ENCODE measurements at places on chromosomes 6 and 20.

DNA sequence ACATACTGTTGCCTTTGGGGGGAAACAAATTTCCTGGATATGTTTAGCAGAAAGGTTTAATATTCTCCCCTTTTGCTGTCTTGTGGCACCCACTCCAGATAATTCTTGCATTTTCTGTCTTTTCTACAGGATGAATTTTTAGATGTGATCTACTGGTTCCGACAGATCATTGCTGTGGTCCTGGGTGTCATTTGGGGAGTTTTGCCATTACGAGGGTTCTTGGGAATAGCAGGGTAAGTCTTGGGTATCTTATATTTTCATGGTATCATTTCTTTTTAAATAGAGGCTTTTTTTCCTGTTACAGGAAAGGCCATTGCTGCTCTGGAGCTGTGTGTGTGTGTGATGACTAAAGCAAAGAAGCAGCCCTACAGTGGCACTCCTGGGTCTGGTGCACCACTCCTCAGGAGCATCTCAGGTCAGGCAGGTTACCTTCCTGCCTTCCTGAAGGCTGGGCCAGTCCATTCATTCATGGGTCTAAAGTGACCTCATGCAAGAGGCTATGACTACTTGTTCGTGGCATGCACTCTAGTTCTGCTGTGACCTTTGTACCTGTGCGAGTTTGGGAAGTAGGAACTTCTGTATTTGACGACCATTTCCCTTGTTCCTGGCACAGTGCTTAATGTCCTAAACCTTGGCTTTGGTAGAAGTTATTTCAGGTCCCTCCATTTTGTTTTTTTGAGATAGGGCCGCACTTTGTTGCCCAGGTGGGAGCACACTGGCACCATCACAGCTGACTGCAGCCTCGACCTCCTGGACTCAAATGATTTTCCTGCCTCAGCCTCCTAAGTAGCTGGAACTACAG, 2.2 kb downstream of the RAB5IF start:
- DNase-seq = no peak

GRCh38 chr6:106609699-106610098, 19.6 kb downstream of the RTN4IP1 start:
- peak; percentile 16 for DNase-seq

DNA sequence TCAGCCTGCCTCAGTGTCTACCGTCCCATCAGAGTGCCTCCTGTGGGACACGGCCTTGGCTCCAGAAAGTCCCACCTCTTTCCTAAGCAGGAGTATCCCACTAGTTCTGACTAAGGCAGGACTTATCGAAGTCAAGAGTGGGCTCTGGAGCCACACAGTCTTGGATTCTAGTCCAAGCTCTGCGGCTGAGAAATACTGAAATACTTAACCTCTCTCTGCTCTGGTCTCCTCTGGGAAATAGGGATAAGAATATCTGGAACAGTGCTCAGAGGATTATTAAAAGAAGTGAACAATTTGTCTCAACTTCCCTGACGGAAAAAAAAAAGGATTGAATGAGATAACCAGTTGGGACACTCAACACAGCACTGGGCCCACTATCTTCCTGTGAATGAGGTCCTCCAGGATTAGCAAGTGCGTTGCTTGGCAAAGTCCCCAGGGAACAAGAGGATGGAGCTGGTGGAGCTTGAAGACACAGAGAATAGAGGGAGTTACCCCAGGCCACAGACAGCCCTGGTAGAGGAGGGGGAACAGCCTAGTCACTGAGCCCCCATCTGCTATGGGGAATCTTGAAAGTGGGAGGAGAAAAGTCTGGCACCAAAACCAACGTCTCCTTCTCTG, 34.6 kb upstream of the FOXP4 start:
- DNase-seq = no peak

DNA sequence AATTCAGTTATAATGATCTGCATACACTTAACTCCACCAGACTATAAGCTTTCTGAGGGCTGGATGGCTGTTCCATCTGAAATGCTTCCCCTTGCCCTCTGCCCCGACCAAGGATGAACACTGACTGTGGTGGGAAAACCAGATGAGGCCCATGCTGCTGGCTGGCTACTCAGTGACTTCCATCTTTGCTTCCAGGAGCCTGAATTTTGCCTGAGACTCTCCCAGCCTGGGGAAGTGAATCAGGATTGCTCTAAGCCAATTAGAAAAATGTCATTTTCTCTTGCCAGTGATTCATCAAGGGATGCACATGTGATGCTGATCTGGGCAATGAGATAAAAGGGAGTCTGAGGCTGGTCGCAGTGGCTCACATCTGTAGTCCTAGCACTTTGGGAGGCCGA, 1.7 kb upstream of the TOMM34 start:
- no peak for DNase-seq

DNA sequence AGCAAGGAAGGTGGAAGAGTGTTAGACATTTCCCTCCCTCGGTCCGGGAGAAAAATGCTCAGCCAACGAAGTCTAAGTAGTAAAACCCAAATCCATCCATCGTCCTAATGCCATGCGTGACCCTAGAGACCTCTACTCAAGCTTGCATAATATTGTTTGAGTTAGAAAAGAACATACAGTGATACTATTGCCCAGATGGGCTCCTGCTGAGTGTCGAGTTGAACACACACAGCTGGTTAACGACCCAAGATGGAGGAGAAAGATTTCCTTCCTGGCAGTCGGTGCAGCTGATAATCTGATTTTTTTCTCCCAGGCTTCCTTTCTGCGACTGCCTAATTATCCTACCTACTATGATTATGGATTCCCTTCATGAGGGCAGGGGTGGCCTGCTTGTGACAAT, 164.4 kb upstream of the KCNG1 start:
- DNase-seq = no peak

DNA sequence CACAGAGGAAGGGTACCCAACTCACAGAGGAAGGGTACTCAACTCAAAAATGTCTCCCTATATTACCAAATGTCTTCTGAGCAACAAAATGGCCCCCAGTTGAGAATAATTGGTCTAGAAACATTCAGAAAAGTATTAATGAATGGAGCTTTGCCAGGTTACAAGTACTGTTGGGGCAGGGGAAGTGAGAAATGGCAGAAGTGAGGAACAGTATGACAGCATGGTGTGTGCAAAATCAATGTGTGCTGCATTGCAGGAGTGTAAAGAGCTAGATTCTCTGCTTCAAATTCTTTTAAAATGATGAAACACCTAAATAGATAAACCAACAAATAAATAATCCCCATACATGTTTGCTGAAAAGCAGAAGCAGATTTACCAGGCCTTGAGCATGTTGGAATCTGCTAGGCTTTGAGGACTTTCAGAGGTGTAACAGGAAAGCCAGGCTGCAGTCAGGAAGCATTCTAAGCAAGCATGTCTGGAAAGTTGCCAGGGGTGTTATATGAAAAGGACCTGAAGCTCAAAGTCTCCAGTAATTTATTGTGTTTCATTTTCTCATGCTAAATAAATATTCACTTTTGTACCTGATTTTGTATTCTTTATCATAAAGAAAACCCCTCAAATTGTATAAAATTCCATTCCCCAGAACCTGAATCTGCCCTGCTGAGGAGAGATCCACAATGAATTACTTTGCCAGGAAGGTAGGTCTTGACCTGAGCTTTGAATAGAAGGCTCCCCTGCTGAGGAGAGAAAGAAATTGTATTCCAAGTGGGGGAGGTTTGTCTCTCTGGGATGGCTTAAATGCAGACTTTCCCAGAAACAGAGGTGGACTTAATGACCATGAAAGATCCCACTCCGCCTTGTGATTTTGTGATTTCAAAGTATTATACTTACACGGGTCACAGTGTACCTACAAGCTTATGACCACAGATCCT, 265.0 kb upstream of the MARCKS start:
- peak; percentile 32 for DNase-seq

DNA sequence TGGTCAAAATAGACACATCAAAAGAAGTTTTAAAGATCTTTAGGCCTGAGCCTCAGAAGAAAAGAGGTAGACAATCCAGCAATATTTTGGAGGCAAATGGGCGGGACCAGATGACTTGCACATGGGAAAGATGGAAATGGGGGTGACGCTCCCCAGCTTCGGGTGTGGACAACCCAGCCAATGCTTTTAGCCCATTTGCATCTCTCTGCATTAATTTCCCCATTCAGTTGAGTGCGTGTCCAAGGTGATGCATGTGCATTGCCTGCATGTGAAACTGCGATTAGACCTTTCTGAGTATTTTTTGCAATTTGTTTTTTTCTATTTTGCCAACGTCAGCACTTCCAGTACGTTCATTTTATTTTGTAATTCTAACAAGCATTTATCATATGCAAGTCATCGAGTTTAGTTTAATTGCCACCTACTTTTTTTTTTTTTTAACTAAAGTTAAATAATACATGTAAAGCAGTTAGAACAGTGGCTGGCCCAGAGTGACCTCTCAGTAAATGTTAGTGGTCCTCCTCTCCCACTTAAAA, 24.2 kb downstream of the PDRG1 start:
- no peak for DNase-seq

- DNase-seq = no peak
These were observed 74.1 kb downstream of the ASXL1 start for GRCh38 chr20:32432277-32432676.

DNA sequence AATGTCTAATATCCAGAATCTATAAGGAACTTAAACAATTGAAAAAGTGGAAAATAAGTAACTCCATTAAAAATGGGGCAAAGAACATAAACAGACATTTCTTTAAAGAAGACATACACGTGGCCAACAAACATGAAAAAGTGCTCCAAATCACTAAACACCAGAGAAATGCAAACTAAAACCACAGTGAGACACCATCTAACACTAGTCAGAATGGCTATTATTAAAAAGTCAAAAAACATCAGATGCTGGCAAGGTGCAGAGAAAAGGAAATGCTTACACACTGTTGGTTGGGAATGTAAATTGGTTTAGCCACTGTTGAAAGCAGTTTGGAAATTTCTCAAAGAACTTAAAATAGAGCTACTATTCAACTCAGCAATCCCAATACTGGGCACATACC, 169.2 kb upstream of the MANEA start:
- DNase-seq = no peak

- DNase-seq = no peak
These were observed 136.5 kb downstream of the BTBD9 start for GRCh38 chr6:38503032-38503773.

DNA sequence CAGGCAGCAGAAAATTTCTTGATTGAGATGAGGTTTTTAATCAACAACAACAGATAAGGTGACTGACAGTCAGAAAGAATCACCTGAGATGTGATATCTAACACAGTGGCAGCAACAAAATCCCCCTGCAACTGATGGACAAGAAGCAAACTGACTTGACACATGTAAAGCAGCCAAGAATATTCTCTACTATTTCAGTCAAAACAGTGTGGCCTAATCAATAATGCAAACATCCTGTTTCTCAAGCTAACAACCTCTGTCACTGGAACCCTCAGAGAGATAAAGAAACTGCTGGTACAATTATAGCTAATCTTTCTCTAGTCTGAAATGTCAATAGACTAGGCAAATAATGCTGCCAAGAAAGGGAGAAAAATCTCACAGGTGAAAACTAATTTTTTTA, 4.6 kb upstream of the CGA start:
- no peak for DNase-seq

All from HEK293T (cell line).